ENCODE measurements at places on chromosomes 6 and 20. TPM values are rescaled to one million over a fixed set of nuclear protein-coding genes. Genes with fewer than 3 reads are reported as not detected.

- no peak overlapping the region for H3K4me3 ChIP-seq
- H3K36me3 ChIP-seq: peaks cover 8% of the 10 kb centered on the region
- DNase-seq: peak; percentile 66
- H3K4me1 ChIP-seq: peaks cover 5% of the 10 kb centered on the region
- H3K27ac ChIP-seq: no peak overlapping the region
Measured at GRCh38 chr20:47205577-47206123, 150.8 kb downstream of the ZMYND8 start.

GRCh38 chr20:13755809-13756208 is 28.9 kb downstream of the ESF1 start:
- H3K4me3 ChIP-seq: no peak overlapping the region
- H3K27ac ChIP-seq: no peak overlapping the region
- H3K36me3 ChIP-seq: peaks cover 13% of the 10 kb centered on the region
- DNase-seq: no peak

- no peak overlapping the region for H3K27ac ChIP-seq
- H3K36me3 ChIP-seq: no peaks in the 10 kb centered on the region
- no peak overlapping the region for H3K4me3 ChIP-seq
Measured at GRCh38 chr20:51129147-51129776, 106.4 kb upstream of the KCNG1 start.

DNA sequence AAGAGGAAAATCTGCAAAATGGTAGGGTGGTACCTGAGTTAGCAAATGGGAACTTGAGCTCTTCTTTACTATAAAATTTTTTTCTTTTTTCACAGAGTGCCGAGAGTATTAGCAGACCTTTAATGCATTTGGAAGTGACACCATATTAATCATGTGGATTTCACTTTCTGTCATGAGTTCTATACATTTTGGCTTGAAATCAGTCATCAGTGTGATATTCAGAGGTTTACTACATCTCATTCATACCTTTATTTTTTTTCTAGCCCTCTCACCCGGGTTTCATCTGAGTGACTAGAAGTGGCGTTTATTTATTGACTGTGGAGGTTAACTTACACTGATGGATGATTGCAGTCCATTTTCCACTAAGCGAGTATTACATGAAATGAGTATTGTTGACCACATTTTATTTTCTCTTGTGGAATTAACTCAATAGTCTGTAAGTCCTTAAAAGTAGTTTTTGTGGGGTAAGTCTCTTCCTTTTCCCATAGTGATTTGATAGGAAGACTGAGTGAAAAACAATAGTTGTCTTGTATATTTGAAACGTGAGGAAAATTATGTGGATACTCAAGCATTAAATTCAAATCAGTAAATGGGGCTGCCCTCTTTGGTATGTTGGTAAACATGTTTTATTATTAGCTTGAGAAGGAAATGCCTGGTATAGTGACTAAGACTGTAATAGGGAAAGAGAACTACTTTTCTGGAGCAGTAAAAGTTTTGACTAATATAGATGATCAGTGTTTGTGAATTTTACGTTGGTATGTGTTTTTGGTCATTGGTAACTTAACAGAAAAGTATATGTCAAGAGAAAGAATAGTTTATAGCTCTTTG is 55.5 kb downstream of the JARID2 start:
- peaks cover 81% of the 10 kb centered on the region for H3K4me1 ChIP-seq
- H3K36me3 ChIP-seq: peaks cover 17% of the 10 kb centered on the region
- no peak for DNase-seq

DNA sequence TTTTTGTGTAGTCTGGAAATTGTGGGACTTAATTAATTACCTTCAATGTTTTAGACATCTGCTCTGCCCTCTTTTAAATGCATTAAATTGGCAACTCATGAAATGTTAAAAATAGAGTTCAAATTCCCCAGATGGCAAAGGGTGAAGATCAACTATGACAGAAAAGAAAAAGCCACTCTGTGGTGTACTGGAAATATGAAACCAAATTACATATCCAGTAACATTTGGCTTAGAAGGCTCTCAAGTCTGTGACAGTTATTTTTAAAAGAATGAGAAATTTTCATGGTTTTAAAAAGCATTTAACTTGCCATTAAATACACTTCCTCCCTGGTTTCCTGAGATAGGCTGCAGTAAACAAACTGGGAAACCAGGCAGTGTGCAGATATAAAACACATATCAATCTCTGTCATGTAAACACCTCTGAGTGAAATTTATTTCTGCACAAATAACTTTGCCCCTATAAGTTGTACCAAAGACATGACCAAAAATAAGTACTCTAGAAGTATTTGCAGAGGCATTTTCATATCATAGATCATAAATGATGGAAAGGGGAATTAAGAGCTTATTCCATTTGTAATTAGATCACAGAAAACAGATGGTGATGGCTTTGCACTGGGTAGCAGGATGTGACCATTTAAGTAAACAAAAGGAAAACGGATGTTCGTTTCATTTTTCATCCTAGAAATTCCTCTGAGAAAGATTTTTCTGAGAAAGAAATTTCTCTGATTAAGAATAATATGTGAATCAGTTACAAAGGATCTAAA is 360.1 kb downstream of the SAMD5 start:
- H3K27ac ChIP-seq: no peak overlapping the region
- no peaks in the 10 kb centered on the region for H3K36me3 ChIP-seq
- DNase-seq: no peak
- no peak overlapping the region for H3K4me3 ChIP-seq

DNA sequence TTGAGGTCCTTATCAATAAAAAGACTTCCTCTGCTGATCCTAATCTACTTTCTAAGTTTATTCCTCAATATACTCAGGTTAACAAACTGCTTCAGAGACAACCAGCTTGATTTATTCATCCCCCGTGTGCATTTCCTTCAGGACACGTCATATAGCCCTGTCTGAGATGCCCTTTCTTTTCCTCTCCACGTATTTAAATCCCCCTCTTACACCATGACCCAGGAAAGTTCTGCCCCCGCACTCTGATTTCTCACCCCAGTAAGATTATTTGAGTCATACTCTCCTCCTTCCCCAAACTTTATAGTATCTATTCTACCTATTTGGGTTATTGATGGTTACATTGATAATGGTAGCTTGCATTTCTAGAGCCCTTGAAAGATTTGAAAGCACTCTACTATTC is 9.8 kb upstream of the CGA start:
- peaks cover 12% of the 10 kb centered on the region for H3K27me3 ChIP-seq
- no peaks in the 10 kb centered on the region for H3K36me3 ChIP-seq
- no peak overlapping the region for H3K4me3 ChIP-seq
- no peak overlapping the region for H3K27ac ChIP-seq

GRCh38 chr6:54646069-54646950 is 200.3 kb upstream of the FAM83B start:
- no peak for DNase-seq
- H3K27me3 ChIP-seq: no peaks in the 10 kb centered on the region
- H3K36me3 ChIP-seq: no peaks in the 10 kb centered on the region
- H3K4me1 ChIP-seq: no peaks in the 10 kb centered on the region

GRCh38 chr20:2108498-2108897 is 6.9 kb downstream of the STK35 start:
- DNase-seq: no peak
- no peak overlapping the region for H3K4me3 ChIP-seq
- H3K27me3 ChIP-seq: no peaks in the 10 kb centered on the region

- H3K27ac ChIP-seq: no peak overlapping the region
- peaks cover 7% of the 10 kb centered on the region for H3K27me3 ChIP-seq
- H3K36me3 ChIP-seq: no peaks in the 10 kb centered on the region
- H3K4me1 ChIP-seq: no peaks in the 10 kb centered on the region
Measured at GRCh38 chr20:48019940-48020339, 234.7 kb upstream of the SULF2 start.

DNA sequence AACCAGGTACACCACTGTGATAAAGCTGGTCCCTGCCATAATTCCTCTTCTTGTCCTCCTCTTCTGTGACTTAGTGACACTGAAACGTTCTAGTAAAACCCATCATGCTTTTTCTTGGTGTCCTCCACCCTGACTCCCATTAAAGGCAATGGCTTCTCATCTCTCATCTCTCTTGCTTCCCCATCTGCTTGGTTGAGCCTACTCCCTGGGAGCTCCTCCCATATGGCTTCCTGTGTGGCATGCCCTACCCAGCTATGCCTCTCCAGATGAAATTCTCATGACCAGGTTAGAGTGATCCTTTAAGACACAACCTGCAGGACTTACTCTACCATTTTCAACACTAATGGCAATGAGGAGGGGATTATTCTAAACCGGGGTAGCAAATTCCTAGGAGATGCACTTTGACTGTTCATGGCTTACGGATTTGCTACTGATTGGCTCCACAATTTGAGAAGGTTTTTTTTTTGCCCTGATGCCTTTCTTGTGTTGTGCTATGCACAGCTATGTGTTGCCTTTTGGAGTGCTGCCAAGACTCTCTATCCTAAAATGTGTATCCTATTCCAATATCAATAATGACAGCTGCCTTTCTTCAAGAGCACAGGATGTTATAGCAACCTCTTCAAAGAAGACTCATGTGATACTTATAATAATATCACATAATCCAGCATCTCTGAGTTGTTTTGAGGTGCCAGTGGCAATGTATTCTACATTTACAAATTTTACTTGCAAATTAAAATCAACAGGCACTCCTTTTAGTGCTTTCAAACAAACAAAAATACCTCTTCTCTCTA is 6.1 kb downstream of the SIRPG start:
- peak overlapping the region; percentile 42 for H3K4me3 ChIP-seq
- peaks cover 84% of the 10 kb centered on the region for H3K4me1 ChIP-seq
- H3K27ac ChIP-seq: peak overlapping the region; percentile 88
- no peaks in the 10 kb centered on the region for H3K27me3 ChIP-seq
- peaks cover 85% of the 10 kb centered on the region for H3K36me3 ChIP-seq

GRCh38 chr6:14271789-14272736 is 154.5 kb downstream of the CD83 start:
- H3K36me3 ChIP-seq: peaks cover 15% of the 10 kb centered on the region
- no peak for DNase-seq
- peak overlapping the region; percentile 84 for H3K27ac ChIP-seq
- H3K27me3 ChIP-seq: no peaks in the 10 kb centered on the region
- no peak overlapping the region for H3K4me3 ChIP-seq

DNA sequence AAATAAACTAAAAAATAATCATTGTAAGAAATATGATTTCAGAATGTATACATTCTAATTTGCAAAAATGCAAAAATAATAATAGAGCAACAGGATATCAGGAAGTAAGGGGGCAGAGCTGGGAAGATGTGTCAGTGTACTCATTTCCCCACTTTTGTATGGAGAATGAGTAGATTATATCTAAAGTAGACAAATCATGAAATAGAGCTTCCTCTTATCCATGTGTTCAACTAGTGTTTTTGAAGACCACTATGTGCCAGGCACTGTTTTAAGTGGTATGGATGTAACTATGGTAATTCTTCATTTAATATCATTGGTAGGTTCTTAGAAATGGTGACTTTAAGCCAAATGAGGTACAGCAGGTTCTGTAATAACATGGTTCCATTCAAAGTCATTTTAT is 17.0 kb upstream of the BMP2 start:
- DNase-seq: no peak
- no peaks in the 10 kb centered on the region for H3K27me3 ChIP-seq
- no peaks in the 10 kb centered on the region for H3K36me3 ChIP-seq
- H3K27ac ChIP-seq: no peak overlapping the region
- no peak overlapping the region for H3K4me3 ChIP-seq

DNA sequence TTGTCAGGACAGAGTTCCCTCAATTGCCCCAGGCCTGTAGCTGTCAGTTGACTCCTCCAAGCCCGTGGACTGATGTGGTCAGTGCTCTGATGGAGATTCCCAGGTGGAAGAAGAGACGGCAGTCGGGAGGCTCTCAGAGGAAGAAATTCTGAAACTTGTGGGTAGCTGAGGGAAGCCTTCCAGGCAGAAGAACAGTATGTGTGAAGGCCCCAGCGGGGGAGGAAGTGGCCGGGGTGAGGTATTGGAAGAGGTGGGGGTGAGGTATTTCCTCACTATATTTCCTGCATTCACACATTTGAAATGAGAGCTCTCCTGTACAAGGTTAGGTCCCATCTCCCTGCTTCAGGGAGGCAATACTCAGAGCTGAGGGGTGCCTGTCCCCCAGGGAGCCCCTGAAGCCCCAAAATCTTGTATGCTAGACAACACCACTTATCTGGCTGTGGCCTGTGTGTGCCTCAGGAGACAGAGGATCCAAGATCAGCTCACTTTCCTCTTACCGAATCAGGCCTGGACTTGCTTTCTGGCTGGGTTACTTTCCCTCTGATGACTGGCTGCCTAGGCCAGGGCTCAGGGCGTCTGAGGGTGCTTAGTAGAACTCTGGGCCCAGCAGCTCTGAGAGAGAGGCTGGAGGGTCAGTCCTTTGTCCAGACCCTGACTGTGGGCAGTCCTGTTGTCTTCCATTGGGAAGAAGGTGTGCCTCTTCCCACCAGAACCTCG is 49.3 kb upstream of the MYL9 start:
- DNase-seq: peak; percentile 74

DNA sequence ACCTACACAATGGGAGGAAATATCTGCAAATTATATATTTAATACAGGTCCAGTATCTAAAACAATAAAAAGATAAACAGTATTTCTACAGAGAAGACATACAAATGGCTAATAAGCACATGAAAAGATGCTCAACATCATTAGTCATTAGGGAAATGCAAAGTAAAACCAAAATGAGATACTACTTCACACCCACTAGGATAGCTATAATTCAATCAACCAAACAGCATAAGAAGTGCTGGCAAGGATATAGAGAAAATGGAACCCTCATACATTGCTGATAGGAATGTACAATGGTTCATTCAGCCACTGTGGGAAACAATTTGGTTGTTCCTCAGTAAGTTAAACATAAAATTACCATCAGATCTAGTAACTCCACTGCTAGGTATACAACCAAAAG is 48.7 kb downstream of the NUDT3 start:
- H3K36me3 ChIP-seq: peaks cover 8% of the 10 kb centered on the region
- H3K27ac ChIP-seq: no peak overlapping the region
- DNase-seq: no peak
- H3K27me3 ChIP-seq: no peaks in the 10 kb centered on the region

- no peak overlapping the region for H3K27ac ChIP-seq
- no peaks in the 10 kb centered on the region for H3K27me3 ChIP-seq
- H3K4me3 ChIP-seq: no peak overlapping the region
- H3K36me3 ChIP-seq: peaks cover 34% of the 10 kb centered on the region
- DNase-seq: no peak
- peaks cover 2% of the 10 kb centered on the region for H3K4me1 ChIP-seq
Measured at GRCh38 chr6:144749263-144749662, 464.1 kb downstream of the UTRN start.

GRCh38 chr6:122947355-122947754 is 48.7 kb upstream of the CLVS2 start:
- H3K27me3 ChIP-seq: no peaks in the 10 kb centered on the region
- H3K36me3 ChIP-seq: no peaks in the 10 kb centered on the region
- no peak overlapping the region for H3K4me3 ChIP-seq

ZNF311 gene
- total RNA-seq: 0.65 TPM

LTB gene
- total RNA-seq: 585 TPM

C20orf141 gene
- total RNA-seq: not detected

ENPP5 gene
- total RNA-seq: 0.07 TPM

C20orf173 gene
- not detected for total RNA-seq

SAYSD1 gene
- total RNA-seq: 15.1 TPM

MAFB gene
- not detected for total RNA-seq

PRRC2A gene
- 240 TPM for total RNA-seq

STMND1 gene
- not detected for total RNA-seq

EYA2 gene
- total RNA-seq: not detected

REM1 gene
- total RNA-seq: not detected

Data from activated CD4-positive, alpha-beta T cell treated with anti-CD3 and anti-CD28 coated beads, Interleukin-2, amount 10 ng/mL, durations not matched to agents 7 days and 5 days (primary cell).